ENCODE measurements at places on chromosomes 6 and 20.

- DNase-seq = no peak
These were observed 281.1 kb downstream of the SYNE1 start for GRCh38 chr6:152356016-152356415.

DNA sequence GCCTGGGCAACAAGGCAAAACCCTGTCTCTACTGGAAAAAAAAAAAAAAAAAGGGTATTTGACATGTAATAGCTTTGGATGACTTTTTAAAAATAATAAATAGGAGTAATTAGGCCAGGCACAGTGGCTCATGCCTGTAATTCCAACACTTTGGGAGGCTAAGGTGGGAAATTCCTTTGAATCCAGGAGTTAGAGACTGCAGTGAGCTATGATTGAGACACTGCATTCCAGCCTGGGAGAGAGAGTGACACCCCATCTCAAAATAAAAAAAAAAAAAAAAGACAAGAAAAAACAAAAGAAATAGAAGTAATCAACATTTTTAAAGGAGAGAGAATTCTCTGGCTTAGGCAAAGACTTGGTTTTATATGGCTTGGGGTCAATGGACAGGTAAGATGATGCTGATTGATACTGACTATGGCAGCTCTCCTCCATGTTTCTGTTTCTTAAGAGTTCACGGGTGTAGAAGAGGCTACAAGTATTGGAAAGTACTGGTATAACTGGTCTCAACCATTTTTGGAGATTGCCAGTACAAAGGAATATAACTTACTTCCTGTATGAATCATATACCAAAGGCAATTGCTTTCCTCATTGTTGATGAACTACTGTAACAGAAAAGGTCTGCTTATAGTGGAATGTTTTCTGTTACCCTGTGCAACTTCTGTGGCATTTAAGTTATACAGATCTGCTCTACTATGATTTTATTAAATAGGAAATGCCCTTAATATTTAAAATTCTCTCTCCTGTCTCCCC is 10.1 kb downstream of the MAP3K5 start:
- no peak for DNase-seq

GRCh38 chr6:114195631-114196403 is 147.0 kb downstream of the HS3ST5 start:
- no peak for DNase-seq

DNA sequence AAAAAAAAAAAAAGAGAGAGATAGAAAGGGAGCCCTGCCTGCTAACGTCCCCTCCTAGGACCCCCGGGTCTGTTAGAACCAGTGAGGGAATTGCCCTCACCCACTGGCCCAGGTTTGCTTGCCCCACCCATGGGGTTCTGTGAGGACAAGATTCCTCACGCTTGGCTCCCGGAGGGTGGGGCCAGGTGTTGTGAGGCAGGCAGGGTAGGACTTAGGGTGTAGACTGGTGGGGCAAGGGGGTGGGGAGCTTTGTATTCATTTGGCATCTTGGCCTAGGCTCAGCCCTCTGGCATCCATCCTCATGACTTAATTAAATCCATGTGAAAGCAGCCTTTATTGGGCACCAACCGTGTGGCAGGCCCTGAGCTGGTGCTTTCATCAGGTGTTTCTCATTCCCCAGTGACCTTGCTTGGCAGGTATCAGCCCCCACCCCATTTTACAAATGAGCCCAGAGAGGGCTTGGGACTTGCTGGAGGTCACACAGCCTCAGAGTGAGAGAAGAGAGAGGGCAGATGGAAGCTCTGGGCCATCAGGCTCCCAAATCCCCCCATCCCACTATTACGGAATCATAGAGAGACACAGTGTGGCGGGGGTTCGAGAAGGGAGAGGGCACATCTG is 19.0 kb downstream of the RAB44 start:
- DNase-seq = no peak

DNA sequence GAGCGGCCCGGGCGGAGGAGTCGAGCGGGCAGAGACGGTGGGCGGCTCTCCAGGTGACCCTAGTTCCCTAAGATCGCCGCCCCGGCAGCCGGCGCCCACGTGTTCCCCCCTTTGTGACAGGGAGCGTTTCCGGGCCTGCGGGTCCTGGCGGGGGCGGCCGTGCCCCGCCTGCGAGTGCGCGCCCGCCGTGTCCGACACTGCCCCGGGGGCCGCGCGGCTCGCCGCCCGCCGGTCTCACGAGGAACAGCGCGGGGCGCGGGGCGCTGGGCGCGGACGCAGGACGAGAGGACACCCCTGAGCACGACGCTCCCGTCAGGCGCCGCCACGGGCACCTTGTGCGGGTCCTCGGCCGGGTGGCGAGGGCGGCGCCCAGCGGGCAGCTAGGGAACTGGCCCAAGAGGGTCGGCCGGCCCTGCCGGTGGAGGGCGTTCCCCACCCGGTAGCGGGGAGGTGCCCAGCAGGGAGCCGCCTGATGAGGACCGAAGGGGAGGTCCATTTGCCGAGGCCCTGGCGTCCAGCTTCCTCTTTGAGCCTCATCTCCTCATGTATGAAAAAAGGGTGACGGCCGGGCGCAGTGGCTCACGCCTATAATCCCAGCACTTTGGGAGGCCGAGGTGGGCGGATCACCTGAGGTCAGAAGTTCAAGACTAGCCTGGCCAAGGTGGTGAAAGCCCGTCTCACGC is at the start of gene VARS1:
Gene VARS1 (minus strand): TSS at position 137 of the 683 bp plus-strand sequence. CDS start 535 bp downstream, outside the sequence.
- no peak for DNase-seq

GRCh38 chr6:32943864-32944649 is 3.2 kb upstream of the HLA-DMB start:
- DNase-seq = no peak

DNA sequence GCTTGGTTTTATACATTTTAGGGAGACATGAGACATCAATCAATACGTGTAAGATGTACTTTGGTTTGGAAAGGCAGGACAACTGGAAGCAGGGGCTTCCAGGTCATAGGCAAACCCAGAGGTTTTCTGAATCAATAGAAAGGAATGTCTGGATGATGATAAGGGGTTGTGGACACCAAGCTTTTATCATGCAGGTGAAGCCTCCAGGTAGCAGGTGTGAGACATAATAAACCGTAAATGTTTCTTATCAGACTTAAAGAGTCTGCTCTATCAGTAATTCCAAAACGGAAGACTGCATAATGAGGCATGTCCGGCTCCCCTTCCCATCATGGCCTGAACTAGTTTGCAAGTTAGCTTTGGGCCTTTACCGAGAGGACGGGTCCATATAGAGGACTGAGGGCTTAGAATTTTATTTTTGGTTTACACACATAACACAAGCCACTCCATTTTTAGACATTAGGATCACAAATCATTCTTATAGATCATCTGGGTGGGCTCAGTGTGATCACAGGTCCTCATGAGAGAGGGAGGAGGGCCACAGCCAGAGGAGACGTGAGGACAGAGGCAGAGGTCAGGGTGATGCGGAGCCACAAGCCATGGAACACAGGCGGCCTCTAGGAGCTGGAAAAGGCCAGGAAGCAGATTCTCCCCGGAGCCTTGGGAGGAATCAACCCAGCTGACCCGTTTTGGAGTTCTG is 10.7 kb upstream of the SERPINB9 start:
- DNase-seq = no peak

- DNase-seq = no peak
These were observed 76.0 kb downstream of the THBS2 start for GRCh38 chr6:169177516-169178166.

DNA sequence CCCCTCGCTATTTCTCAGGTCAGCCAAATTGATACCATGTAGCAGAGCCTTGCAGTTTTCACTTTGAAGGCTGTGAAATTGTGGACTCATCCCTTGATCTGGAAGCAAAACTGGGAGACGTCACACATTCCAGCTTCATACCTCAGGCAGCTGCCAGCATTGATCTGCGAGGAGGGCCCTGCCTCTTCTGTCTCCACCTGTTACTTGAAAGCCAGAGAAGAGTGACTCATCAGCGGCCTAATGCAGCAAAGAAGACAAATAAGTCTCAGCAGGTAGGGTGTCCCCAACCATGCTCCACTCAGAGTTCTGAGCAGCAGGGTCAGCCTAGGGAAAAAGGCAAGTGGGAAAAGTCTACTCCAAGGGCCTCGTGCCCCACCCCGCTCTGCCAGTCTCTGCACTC is 69.4 kb upstream of the BMP2 start:
- no peak for DNase-seq

GRCh38 chr6:139752086-139752485 is 377.6 kb upstream of the CITED2 start:
- DNase-seq = no peak

DNA sequence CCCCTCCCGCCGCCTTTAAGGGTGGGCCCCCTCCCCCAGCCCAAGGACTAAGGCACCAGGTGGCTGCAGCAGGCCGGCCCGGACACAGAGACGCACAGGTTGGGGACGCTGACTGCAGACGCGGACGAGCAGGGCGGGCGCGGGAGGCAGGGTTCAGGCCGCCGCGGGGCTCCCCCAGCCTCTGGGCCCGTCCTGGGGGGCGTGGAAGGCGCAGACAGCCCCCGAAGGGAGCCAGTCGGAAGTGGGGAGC is 9.3 kb downstream of the DUSP15 start:
- DNase-seq = no peak

DNA sequence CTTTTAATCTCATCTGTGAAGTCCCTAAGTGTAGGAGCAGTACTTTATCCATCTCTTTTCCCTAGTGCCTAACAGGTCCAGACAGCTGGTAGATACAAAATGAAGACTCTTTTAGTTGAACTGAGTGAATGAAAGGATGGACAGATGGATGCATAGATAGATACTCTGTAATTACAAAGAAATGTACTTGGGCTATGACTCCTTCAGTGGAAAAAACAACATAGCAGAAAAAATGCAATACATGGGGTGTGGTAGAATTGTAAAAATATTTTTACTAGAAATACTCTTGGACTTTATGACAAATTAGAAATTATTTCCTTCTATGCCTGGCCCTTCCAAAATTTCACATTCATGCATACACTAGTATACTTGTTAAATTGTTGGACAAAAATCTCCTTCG is 29.3 kb downstream of the KCNQ5 start:
- DNase-seq = no peak

- DNase-seq = no peak
These were observed 86.9 kb downstream of the C6orf118 start for GRCh38 chr6:165222315-165223025.

DNA sequence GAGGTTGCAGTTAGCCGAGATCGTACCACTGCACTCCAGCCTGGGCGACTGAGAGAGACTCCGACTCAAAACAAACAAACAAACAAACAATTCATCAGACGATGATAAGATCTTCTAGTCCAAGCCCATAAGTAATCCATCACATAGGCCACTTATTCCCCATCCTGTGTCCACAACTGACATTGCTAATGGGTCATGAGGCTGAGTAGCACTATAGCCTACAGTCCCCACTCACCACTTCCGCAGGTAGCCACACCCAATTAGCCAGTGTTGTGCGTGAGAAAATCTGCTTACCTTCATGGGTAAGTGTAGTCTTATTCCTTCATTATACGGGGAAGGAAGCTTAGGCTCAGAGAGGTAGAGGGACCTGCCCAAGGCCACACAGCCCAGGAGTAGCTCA is 13.1 kb downstream of the JPH2 start:
- no peak for DNase-seq

DNA sequence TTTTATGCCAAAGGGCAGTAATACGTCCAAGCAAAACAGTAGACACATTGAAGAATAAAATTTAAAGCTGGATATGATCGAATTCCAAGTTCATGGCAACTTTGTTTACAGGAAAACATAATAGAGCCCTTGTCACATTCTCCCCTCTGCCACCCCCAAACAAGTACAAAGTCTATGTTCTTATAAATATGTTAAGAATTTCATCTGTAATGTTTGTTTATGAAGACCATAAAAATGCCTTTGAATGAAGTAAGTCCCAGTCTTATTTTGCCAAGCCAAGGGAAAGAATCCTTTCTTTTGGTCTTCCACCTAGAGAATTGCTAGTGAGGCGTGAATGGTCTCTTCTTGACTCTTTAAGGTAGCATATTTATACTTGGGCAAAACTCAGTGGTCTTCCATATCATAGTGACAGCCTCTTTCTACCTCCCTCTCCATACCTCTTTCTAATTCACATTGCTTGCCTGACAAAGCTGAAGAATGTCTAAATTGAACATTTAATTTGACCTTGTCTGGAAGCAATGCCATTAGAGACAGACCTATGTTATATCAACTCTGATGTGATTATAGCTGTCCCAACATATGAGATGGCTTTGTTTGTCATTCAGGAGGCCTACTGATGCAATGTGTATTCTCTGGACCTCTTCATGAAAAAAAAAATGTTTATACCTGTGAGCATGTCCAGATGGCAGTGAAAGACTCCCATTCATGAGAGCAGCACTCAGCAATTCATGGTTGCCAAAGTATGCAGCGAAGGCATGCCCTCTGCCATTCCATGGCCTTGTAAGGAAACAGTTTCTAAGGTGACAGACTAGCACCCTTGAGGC is 70.6 kb upstream of the CCN2 start:
- DNase-seq = no peak

GRCh38 chr6:41049521-41049920 is 3.5 kb upstream of the APOBEC2 start:
- no peak for DNase-seq

DNA sequence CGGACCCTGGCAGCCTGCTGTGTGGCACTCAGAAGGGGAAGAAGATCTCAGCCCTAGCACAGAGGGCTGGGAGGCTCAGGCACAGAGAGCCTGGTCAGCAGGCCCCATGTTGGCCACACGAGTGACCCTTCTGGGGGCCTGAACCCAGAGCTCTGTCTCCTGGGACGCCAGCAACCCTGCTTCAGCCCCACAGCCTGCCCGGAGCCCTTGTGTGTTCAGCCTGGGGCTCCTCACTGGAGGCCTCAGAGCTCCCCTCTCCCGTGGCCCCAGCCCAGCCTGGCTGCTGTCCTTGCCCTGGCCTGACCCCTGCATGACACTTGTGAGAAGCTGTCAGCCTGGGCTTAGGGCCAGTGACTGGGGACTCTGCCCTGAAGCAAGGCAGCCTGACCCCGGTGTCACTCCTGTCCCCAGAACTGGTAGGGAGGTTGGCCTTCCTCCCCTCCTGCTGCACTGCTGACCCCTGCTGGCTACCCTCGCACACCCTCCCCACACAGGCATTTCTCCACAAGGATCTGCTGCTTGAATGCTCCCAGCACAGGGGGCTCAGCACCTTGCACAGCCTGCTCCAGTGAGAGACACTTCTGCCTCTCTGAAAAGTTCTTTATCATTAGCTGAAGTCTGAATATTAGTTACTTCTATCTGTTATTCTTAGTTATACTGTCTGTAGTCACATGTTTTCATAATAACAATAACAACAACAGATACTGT is 15.4 kb upstream of the IP6K3 start:
- peak; percentile 55 for DNase-seq

GRCh38 chr6:1162367-1163275 is 149.3 kb upstream of the FOXQ1 start:
- DNase-seq = no peak

- no peak for DNase-seq
These were observed 275.0 kb upstream of the FLRT3 start for GRCh38 chr20:14612391-14612790.

GRCh38 chr6:30149858-30150550 is 11.0 kb downstream of the TRIM10 start:
- DNase-seq = no peak

- no peak for DNase-seq
These were observed 41.9 kb downstream of the TTI1 start for GRCh38 chr20:37991157-37991866.

DNA sequence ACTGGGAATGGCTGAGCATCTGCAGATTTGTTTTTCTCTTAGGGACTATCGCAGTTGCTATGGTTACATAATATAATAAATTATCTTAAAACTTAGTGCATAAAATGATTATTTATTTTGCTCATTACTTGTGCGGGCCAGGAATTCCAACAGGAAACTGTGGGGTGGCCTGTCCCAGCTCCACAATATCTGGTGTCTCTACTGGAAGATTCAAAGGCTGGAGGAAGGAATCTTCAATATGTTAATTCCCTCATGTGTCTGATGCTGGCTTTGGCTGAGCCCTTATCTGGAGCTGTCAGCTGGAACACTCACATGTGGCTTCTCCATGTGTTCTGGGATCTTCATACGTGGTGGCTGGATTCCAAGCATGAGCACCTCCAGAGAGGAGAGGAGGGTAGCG is 23.9 kb upstream of the B3GAT2 start:
- DNase-seq = no peak

Data from NCI-H187 treated with DMSO at 0.1 percent for 48 hours (cell line).